CD4-positive, alpha-beta T cell treated with Interleukin-1 beta for 1 hour (primary cell): ENCODE measurements at places on chromosomes 3 and 15.
A peak's percentile ranks its signal among the peaks of the same experiment; 100 is the strongest.

DNA sequence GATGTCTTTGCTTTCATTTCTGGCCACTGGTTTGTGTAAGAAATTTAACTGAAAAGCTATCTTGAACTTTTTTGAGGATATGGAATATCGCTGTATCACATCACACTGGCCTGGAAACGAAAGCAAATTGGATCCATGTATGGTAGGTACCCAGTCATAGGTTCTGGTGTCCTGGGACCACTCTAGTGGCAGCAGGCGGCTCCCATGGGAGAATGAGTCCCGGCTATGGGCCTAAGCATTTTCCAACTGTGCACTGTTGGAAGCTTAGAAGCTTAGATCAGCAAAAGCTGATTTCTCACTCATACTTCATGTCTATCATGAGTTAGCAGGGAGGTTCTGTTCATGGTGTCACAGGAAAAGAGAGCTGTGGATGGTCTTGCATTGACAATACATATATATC is 323.2 kb downstream of the PLCL2 start:
- no peak for DNase-seq

- DNase-seq = no peak
Measured at GRCh38 chr15:49278751-49279150, 108.7 kb downstream of the GALK2 start.

- peak; percentile 29 for DNase-seq
Measured at GRCh38 chr3:167882057-167882667, 146.6 kb downstream of the SERPINI1 start.

GRCh38 chr3:14691239-14691638 is 16.3 kb downstream of the C3orf20 start:
- no peak for DNase-seq

DNA sequence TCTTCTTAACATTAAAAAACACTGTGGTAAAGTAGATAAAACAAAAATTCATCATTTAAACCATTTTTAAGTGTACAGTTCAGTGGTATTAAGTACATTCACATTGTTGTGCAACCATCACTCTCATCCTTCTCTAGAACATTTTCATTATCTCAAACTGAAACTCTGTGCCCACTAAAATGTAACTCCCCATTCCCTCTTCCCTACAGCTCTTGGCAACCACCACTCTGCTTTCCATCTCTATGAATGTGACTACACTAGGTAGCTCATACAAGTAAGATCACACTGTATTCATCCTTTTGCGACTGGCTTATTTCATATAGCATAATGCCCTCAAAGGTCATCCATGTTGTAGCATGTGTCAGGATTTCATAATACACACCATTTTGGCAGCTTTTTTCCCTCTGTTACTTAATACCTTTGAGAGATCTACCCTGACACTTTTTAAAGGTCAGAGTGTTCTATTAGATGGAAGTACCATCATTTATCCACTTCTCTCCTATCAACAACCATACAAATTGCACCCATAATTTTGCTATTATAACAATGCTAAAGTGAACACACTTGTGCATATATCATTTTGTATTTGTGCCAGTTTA is 42.9 kb upstream of the FRMD4B start:
- DNase-seq = no peak

DNA sequence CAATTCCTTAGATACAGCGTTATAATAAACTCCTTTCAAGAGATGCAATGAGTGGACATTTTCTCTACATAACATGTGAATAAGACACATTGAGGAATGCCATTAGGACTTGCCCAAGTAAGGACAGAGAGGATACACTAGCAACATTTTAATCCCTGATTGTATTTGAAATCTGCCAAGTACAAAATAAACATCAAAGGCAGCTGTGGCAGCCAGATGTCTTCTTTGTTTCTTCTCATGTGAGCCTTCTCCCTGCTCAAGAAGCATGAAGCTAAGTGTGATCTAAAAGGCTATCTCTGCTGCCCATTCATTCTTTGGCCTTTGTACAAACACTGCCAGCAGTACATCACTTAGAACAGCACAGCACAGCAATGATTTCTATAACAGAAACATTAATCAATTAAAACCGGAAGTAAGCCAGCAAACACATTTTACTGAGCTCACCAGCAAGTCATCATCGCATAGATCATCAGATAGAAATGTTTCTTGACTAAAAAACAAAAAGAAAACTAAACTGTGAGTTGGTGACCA is 364.0 kb downstream of the CNTN6 start:
- DNase-seq = no peak

DNA sequence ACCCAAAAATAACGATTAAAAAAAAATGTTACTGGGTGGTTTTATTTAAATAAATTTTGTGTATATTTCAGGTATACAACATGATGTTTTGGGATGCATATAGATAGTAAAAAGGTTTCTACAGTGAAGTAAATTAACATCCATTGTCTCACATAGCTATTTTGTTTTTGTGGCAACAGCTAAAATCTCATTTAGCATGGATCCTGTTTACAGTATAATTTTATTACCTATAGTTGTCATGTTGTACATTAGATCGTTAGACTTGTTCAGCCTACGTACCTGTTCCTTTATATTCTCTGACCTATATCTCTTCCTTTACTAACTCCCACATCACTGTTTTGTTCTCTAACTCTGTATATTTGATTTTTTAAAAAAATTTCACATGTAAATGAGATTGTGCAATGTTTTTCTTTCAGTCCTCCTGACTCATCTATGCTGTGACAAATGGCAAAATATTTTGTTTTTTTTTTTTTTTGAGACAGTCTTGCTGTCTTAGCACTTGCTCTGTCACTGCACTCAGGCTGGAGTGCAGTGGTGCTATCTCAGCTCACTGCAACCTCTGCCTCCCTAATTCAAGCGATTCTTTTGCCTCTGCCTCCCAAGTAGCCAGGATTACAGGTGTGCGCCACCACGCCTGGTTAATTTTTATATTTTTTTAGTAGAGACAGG is 45.6 kb downstream of the OIP5 start:
- no peak for DNase-seq

GRCh38 chr3:160612386-160613075 is 47.2 kb upstream of the KPNA4 start:
- DNase-seq = no peak

DNA sequence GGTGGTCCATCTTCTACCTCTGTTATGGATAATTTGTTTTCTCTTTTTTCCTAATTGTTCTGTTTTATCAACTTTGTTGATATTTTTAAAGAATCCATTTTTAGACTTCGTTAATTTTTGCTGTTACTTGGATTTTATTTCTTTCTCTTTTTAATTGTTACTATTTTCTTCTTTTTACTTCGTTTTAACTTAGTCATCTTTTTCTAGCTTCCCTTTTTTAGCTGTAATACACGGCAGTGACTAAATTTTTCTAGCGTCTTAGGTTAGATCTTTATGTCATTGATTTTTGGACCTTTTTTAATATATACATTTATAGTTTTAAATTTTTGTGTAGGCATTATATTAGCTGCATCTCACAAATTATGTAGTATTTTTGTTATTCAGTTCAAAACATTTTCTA is 33.1 kb downstream of the ARIH2 start:
- no peak for DNase-seq

- DNase-seq = no peak
Measured at GRCh38 chr3:115676336-115676735, 53.0 kb downstream of the GAP43 start.

GRCh38 chr3:38327335-38328009 is 19.1 kb upstream of the XYLB start:
- DNase-seq = no peak

GRCh38 chr3:127260826-127261555 is 26.9 kb downstream of the PRR20G start:
- DNase-seq = no peak

GRCh38 chr15:50257332-50257731 is 8.2 kb downstream of the HDC start:
- no peak for DNase-seq

DNA sequence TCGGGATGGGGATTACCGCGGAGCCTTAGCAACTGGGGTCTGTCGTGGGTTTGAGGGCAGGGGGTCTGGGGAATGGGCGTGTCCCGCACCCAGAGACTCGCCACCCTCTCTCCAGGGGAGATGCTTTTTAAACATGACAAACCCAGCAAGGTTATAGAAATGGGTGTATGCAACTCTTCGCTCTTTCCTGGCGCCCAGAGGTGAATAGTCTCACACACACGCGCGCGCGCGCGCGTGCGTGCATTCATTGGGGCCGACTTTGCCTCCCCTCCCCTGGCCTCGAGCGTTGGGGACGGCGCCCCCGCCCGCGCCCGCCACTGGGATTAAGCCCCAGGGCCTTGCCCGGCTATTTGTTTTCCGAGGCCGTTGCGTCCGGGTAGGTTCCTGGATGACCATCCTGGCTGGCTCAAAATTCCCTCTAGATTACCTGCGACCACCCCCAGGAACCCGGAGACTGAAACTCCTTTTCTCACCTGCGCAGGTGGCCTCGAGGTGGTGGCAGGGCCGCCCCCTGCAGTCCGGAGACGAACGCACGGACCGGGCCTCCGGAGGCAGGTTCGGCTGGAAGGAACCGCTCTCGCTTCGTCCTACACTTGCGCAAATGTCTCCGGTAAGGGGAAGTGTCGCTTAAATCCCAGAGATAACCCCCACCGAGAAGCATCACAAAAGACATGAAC is 777 bp downstream of the GPR160 start:
- DNase-seq = peak; percentile 43

GRCh38 chr3:184880276-184881019 is 68.5 kb downstream of the VPS8 start:
- DNase-seq = no peak

- DNase-seq = no peak
Measured at GRCh38 chr15:31333119-31333518, 6.5 kb downstream of the KLF13 start.

- no peak for DNase-seq
Measured at GRCh38 chr3:195097331-195098255, 173.4 kb downstream of the XXYLT1 start.

DNA sequence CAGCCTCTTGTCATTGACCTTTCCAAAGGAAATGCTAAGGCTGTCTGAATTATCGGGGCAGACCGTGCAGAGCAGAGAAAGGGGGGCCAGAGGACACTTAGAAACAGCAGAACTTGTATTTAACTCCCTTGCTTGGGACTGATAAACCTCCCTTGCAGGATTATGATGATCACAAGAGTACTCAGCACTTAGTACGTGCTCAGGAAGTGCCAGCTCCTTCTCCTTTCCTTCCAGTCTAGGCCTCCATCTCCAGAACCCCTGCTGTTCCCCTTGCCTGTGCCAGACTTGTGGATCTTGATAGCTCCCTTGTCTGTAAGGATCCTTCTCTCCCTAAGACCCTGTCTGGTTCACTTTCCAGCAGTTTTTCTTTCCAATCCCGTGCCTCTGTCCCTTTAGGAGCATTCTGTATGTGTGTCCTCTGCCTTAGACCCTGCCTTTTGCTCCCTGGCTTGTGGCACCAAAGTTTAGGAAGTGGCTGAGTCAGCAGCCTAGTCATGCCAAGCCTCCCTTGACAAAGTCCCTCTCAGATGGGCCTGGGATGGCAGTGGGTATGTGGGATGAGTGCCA is 747 bp downstream of the SORD start:
- DNase-seq = no peak

GRCh38 chr3:194205675-194206133 is 69.8 kb downstream of the HES1 start:
- DNase-seq = no peak

DNA sequence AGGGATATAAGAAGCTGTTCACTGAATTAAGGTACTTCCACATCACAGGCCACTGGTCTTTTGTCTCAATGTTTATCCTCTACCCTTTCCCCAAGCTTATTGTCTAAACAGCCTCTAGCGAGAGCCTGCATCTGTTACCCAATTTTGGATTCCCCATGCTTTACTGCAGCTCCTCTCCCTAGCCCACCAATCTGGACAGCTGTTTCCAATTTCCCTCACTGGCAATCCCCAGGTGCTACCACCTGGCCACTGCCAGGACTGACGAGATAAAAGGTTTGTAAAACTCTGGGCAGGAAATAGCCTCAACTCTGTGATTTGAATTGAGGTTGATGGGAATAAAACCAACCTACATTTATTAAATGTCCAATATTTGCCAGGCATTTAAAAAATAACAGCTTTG is 58.0 kb upstream of the TEX9 start:
- DNase-seq = no peak

DNA sequence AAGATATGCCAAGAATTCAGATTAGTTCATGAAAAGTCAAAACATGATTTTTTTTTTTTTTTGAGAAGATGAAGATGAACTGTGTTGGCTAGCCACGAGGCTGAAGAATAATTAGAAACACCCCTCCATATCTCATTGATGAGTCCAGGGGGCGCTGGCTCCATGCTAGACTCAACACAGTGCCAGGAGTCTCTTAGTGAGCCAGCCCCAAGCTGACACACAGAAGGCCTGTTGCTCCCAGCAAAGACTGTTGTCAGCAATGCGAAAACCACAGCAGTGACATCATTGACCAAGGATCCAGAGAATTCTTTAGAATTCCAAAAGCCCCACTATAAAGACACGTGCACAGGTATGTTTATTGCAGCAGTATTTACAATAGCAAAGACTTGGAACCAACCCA is 185.2 kb downstream of the ANXA2 start:
- no peak for DNase-seq

DNA sequence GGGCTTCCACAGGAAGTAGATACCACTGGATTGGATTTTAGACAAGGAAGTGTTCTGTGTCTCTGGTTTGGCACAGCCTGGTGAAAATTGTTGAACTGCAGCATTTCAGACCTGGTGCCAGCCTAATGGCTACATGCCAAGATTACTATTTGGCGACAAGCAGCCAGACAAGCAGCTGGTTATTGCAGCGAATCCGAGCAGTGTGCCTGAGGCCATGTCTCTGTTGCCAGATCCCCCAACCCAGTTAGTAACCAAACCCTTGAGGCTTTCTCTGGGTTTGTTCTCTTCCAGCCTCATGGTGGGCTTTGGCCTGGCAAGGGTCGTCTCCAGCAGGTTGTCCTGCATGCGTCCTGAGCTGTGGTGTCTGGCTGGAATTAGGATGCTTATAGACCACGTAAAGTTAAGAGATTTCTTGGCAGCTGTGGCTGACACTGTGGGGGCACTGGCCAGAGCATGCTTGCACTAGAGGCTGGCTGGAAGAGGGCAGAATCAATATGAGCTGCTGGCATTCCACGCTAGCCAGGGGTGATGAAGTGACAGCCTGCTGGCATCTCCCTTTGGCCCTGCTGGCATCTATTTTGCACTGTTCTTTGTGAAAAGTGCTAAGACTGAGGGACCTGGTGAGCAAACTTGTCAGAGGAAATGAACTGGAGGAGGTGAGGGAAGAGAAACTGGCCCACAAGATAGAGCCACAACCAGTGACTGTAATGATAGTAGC is 172.6 kb downstream of the RBMS3 start:
- DNase-seq = no peak

DNA sequence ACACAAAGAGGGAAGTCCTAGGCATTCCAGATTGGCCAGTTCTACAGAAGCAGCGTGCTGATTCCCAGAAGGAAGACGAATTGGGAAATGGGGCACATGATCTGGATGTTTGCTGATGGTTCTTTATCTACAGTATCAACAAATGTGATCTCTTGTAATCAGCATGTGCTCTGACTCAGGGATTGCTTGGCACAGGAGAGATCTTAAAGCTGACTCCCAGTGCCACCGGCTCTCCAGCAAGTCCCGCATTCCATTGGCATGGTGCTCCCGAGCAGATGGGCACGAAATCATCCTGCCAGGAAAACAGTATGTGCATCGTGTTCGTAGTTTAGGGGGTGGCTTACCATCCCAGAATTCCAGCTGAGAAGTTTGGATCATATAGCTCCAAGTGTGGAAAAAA is 259.9 kb upstream of the NR2F2 start:
- DNase-seq = no peak
